ENCODE measurements at places on chromosomes 1 and 21.

- no peak for DNase-seq
These were observed 131.8 kb downstream of the CAMTA1 start for GRCh38 chr1:6917067-6917466.

- DNase-seq = no peak
These were observed 1.7 kb upstream of the TMEM61 start for GRCh38 chr1:54978528-54979326.

DNA sequence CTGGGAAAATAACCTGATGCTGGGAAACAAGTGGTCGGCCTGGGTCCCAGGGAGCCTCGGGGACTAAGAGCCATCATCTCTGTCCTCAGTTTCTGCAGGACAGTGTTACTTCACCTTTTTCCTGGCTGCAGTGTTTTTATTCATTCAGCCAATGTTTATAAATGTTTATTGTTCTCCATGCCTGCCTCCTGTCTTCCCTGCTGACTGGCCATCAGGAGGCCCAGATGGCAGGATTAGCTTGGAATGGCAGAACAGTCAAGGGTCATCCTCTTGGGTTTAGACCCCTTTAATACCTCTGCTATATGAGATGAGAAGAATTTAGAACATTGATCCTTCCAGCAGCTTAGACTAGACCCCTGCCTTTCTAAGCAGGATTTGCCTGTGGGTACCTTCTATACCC lies 13.3 kb downstream of the MAPKAPK2 start:
- DNase-seq = no peak

DNA sequence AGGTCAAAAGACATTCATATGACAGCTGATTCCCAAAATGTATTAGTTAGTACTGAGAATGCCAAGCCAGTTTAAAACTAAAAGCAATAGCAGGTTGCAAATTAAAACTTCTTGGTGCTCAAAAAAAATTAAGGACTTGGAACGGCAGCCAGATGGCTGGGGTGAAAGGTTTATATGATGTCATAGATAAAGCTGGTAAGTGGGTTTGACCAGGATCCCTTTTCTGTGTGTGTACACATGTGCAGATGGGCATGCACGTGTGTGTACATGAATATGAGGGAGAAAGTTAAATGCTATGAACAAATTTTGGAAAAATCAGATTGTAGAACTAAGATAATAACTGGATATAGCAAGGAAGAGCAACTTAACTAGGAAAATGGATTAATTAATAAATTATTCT lies 39.1 kb upstream of the DPH5 start:
- DNase-seq = no peak

GRCh38 chr1:199174336-199174735 lies 535.5 kb downstream of the PTPRC start:
- no peak for DNase-seq

DNA sequence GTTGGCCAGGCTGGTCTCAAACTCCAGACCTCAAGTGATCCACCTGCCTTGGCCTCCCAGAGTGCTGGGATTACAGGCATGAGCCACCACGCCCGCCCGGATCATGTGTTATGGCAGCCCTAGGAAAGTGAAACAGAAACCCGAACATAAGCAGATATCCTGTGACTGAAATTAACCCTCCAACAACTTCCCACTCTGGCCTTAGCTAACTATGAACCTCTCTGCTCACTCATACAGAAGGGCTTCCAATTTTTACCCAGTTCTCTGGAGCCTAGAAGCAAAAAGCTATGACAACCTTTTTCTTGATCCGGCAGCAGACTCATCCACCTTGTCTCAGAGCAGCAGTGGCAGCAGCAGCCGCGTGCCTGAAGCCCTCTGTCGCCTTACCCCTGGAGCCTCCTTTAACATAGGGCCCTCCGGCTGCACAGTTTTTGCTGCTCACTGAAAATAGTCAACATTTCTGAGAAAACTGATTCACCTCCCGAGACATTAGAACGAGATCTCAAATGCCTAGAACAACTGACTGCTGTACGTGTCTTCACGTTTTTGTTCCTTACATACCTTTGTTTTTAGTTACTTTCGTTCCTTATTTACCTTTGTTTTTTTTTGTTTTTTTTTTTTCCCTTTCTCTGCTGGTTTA lies 9.3 kb downstream of the CBR1 start:
- no peak for DNase-seq

GRCh38 chr1:89880679-89881078 lies 59.8 kb downstream of the LRRC8D start:
- no peak for DNase-seq

- no peak for DNase-seq
These were observed 634.0 kb upstream of the CHRM3 start for GRCh38 chr1:238752327-238752726.

DNA sequence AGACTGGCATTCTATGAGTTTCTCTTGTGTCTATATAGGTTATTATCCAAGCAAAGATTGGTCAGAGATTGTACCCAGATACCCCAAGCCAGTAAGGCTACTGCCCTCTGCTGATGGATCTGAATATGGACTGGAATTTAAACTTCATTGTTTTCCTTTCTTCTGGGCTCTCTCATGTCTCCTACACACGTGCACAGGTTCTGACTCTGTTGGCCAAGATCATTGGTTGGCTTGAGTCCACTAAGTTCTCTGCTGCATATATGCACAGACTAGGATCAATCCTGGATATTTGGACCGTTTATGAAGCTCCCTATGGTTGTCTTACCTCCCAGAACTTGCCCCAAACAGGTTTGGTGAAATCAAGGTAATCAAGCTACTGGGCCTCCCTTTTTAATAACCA lies 69.7 kb downstream of the CC2D1B start:
- no peak for DNase-seq

GRCh38 chr1:212035835-212036605 lies 472 bp downstream of the DTL start:
- no peak for DNase-seq

DNA sequence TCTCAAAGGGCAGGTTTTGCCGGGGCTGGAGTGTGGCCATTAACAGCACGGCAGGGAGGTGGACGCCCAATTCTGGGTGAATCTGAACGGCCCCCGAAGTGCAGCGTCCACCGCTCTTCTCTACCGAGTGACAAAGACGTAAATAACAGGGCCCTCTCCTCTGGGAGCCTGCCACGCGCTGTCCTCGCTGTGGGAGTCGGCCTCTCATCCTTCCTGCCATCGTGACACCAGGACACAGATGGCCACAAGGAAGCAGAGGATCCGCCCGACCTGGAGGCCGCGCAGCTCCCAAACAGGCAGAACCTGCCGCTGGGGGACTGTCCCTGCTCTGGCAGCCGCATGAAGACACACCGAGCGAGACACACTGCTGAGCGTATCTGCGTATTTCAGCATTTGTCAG lies 12.1 kb upstream of the CDK11B start:
- no peak for DNase-seq

DNA sequence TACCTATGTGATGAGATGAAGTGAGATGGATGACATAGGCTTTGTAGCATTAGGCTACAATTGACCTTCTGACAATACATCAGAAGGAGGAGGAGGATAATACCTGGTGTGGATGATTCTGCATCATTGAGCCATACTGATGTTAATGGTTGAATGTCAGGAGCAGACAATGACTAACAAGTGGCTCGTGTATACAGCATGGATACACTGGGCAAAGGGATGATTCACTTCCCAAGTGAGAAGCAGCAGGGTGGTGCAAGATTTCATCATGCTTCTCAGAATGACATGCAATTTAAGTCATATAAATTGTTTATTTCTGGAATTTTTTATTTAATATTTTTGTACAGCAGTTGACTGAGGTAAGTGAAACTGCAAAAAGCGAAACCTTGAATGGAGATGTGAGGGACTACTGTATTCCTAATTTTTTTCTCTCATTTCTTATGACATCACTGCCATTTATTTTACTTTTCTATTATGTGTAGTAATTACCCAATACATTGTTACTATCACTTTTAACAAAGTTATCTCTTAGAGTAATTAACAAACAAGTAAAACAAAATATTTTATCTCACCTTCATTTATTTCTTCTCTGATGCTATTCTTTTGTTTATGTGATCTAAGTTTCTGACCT lies 34.4 kb upstream of the COP1 start:
- DNase-seq = no peak

GRCh38 chr21:41367301-41367944 lies 5.6 kb downstream of the MX2 start:
- no peak for DNase-seq

GRCh38 chr1:20368866-20369470 lies 78.3 kb downstream of the VWA5B1 start:
- DNase-seq = no peak

GRCh38 chr1:200885623-200886402 lies 8.9 kb upstream of the INAVA start:
- no peak for DNase-seq

DNA sequence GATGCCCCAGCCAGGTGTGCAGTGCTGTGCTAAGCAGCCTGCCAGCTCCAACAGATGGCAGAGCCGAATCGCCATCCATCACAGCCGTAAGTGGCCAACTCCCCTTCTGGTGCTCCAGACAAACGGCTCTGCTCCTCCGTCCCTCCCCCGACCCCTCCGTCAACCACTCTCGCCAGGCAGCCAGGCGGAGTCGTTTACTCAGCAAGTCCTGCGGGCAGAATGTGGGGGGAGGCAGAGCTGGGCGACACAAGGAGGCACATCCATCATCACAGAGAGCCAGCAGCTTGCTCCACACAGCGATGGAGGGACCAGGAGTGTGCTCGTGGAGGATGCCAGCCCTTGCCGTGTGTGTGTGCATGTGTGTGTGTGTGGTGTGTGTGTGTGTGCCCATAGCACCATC lies 206.6 kb upstream of the GRIK3 start:
- no peak for DNase-seq

- DNase-seq = no peak
These were observed 7.3 kb upstream of the HPCAL4 start for GRCh38 chr1:39698568-39698967.

Data from hippocampal formation (tissue), 2 donors.